Thyroid gland (tissue), 4 donors: ENCODE measurements at places on chromosomes 6 and 20.

DNA sequence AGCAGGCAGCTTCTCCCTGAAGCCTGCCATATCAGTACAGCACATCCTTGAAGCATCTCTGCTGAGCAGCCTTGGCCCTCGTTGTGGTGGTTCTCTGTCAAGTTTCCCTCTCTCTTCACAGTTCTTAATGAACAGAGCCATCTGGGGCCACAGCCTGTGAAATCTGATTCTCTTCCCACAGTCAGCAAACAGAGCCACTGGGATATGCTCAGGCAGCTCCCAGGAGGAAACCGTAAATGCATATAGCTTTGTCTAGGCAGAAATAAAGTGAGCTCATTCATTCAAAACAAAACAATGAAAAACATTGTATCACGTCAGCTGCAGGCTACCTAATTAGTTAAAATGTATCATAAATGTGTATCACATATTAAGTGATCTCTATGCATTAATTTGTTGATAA, 80.3 kb downstream of the TBC1D7 start:
- DNase-seq: no peak

DNA sequence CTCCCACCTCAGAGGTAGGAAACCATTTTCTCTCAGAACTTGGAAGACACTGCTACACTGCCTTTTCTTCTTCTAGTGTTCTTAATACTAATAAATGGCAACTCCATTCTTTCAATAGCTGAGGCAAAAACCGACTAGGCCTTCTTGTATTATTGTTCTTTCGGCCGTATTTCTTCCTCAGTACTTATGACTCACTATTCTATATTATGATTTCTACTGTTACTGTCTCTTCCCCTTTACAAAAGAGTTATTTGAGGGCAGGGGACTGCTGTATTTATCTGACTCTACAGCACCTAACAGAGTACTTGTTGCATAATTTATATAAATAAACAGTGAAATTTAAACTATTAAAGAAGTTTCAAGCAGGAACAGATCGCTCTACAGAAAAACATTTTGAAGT, 3.1 kb downstream of the DNAAF9 start:
- DNase-seq: no peak

DNA sequence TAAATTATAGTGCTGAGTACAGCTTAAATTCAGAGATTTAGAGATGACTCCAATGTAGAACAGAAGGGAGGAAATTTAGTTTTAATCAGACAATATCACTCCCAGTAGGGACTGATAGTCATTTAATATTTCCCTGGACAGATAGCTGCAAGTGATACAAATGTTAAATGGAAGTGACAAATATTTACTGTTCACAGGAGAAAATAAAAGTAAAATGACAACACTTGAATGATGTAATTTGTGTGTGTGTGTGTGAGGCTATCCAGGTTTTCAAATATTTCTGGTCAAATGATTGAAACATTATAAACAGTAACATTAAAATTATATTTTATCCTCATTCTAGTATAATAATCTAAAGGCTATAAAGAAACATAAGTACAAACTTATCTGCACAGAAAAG, 220.3 kb upstream of the THEMIS start:
- no peak for DNase-seq

- no peak for DNase-seq
Measured at GRCh38 chr6:83285917-83286316, 92.8 kb downstream of the RWDD2A start.

DNA sequence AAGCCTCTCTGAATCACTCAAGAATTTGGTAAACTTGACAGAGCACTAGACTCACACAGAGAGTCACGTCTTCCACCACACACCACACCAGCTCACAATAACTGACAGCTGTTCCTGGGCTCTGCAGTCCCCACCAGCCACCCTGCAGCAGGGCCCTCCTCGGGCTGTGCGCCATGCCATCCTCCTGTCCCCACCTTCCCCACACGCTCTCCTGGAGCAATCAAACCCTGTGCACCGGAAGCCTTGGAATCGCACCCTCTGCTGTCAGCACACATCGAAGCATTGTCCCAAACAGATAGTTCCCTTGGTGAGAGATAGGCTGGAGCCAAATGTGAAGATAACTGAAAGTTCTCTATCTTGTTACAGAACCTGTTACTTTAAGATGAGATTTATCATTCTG, 191.0 kb downstream of the TBXT start:
- no peak for DNase-seq

DNA sequence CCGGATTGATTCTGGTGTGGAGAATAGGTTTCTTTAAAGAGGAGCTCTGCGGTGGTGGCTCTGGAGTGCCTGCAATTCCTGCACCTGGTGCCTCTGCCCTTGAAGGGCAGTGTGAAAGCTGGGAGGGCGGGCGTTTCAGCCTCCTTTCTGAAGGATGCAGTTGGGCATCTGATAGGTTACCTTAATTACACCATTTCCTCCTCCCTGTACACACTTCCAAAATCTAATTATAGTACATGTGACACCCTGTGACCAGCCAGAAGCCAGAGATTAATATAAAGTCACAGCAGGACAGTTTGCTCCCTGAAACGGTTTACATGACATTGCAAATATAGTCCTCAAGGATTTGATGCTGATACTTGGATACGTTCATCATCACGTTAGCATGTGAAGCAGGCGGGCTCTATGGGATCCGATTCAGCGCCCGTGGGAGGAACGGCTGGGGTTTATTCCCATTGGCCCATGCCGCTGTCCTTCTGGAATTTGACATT, 548.2 kb downstream of the QKI start:
- DNase-seq: no peak

- no peak for DNase-seq
Measured at GRCh38 chr20:57960803-57961575, 251.2 kb upstream of the PMEPA1 start.

DNA sequence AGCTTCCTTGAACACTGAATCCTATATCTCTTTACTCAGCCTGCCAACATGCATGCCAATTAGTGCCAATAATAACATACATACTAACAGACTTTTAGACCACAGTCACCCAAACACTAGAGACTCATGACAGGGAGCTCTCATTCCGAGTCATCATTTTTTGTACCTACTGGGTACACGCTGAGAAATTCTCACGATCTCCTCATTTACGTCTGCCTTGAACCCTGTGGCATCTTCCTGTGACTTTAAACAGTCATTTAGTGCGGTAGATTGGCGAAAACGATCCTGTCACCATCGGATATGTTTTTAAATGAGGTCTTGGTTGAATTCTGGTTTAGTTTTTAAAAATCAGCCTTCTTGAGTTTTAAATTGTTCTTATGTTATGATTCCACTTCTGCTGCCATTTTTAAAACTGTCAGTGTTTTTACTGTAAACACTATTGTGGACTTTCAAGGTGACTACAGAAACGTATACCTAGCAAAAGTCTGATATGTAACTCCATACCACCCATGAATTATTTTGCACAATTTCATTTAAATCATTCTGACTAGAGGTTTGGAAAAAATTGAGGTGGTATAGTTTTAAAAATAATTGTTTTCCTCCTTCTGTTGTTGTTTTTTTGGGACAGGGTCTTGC, 275.4 kb downstream of the TSHZ2 start:
- no peak for DNase-seq

- DNase-seq: no peak
Measured at GRCh38 chr6:87102151-87102621, 7.3 kb upstream of the CGA start.

DNA sequence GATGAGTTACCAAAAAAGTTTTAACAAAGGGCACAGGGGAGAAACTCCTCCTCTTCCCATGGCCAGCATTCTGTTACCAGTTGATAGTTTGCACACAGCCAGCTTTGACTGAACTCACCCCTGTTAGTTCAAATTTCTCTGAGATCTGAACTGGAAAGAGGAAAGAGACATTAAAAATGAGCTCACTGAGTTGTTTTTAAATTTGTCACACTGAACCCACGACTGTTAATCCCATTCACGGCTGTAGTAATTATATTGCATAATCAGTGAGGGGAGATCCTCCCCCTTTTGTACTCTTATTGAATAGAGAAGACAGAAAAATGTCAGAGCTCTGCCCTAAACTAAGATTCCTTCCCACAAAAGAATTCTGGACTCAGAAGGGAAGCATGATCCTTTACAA, 17.5 kb upstream of the DSP start:
- DNase-seq: no peak

DNA sequence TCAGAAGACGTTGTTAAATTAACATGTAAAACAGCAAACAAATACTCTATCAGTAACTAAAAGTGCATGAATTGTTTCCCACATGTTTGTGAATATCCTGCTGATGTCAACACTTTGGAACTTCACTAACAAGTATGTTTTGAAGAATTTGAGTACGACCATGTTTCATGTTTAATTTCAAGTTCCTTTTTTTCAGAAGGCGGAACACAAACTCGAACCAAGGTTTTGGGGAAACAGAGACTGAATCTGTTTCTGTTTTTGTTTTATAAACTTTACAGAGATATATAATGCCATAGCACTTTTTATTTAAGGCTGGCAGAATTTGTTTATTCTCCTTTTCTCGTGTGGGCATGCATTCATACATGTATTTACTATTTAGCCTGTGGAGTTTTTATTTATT, 509.3 kb upstream of the CITED2 start:
- DNase-seq: no peak

DNA sequence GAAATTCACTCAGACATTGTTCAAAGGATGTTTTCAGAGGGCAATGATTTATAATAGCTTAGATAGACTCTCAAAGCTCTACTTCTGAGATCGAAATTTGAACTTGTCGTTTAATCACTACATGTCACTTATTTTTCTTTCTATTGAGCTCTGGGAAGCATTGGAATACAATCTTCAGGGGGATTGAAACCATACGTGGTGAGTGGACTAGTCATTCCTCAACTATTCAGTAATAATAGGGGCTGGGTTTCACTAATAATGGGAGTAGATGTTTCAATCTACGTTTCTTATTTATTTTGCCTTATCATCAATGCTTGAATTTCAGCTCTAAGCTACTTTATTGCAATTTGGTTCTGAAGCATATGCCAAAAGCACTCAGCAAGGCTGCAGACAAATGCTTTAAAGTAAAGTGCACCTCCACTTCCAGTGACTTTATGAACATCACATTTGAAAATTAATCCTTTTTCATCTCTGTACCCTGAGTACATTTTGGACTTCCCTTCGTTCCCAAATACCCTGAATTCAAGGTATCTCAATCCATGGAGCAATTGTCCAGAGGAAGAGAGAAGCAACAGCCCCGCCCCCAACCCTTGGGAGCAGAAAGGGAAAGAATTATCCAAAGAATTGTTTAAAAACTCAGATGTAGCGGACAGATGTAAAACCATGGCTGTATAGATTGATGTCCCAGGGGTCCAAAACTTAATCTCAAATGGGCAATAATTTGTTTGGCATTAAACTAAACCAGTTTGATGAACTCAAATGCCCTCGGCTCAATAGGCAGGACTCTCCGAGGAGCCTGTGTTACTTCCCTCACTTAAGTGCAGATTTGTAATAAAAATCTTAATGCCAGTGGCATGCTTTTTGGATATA, 68.1 kb downstream of the HFE start:
- DNase-seq: peak; percentile 75

GRCh38 chr20:48335308-48336050, 492.3 kb downstream of the PREX1 start:
- DNase-seq: no peak

- DNase-seq: no peak
Measured at GRCh38 chr6:163444077-163444476, 29.6 kb downstream of the QKI start.

GRCh38 chr6:20116792-20117191, 95.5 kb downstream of the MBOAT1 start:
- DNase-seq: no peak

GRCh38 chr6:38638941-38639497, 710 bp downstream of the BTBD9 start:
- DNase-seq: peak; percentile 30

DNA sequence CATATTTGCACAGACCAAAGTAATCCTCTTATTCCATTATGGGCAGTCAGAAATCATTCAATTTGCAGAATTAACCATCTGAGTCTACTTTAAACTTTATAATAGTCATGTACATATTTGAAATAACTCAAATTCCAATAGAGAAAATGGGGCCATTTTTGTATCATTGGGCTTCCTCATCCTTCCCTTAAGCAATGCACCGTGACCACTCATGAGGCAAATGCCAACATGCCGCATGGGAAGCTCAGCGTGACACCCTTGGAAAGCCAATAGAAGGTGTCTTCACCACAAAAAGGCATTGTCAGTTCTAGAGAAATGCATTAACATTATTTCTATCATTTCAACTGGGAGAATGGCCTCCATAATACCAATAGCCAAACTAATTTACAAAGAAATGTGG, 38.5 kb downstream of the SIM1 start:
- no peak for DNase-seq

DNA sequence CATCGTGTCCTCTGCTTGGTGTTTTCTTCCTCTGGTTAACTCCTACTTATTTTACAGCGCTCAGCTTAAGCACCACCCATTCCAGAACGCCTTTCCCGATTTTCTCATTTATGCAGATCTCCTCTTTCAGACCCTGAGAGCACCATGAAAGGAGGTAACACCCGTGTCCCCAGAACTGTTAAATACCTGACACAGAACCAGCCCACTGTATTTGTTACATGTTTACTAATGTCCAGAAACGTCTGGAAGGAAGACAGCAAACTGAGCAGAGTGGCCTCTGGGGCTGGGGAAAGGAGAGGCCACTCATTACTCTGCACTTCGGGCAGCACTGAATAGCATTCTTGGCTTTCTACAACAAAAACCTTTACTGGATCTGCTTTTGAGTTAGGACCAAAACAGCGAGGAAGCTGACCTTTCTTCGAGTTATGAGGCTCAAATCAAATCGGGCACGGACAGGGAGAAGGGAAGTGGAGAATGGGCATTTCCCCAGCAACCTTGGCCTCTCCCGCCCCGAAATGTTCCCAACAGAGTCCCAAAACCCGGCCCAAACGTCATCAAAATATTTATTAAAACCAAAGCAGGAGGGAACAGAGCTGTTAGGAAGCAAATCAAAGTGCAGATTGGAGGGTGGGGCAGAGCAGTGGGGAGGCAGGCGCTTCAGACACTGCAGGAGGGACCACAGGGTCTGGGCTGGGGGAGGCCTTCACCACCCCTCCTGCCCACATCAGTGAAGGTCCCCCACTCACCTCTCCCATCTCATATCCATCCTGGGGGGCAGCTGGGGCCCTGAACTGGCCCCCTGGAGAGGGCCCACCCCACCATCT, 1.1 kb upstream of the NECAB3 start:
- DNase-seq: no peak

DNA sequence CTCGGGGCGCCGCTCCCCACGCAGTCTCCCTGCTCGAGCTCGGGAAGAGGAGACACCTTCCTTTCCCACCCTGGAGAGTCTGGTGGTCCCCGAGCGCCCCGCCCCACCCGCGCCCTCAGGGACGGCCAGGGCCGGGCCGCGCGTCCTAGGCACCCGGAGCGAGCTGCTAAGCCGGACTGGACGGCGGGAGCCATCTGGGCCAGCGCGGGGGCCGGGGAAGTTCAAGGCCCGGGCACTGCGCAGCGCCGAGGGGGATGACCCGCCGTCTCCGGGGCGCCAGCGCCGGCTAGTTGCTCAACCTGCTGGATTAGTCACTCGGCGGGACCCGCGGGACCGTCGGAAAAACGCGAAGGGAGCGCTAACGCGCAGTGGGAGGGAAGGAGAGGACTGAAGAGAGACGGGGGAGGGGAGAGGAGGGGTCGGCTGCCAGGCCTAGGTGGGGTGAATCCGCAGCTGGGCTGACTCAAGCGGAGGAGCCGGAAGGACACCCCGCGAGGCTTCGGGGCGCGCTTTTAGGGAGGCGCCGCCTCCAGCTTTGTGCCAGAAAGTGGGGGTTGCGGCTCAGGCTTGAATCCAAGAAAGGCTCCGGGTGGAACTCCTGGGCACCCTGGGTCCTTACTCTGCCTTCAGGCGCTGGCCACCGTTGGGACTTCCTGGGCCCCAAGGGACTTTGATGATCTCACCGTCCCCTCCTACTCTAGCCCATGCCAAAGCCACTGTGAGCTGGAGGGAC, 75.7 kb upstream of the FOXP4 start:
- peak; percentile 51 for DNase-seq
